Lower lobe of right lung (tissue), 2 donors: ENCODE measurements at places on chromosomes 6 and 20. TPM values are rescaled to one million over a fixed set of nuclear protein-coding genes. Genes with fewer than 3 reads are reported as not detected.

DNA sequence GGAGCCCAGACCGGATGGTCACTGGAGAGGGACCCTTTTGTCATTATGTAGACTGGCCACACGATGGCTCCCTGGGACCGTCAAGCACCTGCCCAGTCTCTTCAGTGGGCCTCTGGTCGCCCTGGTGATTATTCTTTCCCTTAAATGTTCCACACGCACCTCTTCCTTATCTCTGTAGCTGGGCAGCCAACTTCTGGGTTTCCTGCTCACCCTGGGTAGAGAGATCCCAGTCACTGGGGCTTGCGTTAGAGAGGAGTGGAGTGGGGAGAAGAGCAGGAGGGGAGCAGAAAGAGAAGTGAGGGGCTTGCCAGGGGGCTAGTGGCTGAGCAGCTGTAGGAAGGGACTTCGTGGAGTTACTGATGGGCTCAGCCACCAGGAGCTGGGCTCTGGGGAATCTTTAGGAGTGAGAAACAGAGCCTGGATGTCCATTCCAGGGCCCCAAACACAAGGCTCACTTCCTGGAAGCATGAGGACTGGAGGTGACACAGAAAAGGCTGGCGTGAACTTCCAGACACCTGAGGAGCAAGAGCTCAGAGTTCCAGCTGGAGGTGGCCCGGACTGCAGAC is 150.1 kb downstream of the DHX35 start:
- DNase-seq: no peak

DNA sequence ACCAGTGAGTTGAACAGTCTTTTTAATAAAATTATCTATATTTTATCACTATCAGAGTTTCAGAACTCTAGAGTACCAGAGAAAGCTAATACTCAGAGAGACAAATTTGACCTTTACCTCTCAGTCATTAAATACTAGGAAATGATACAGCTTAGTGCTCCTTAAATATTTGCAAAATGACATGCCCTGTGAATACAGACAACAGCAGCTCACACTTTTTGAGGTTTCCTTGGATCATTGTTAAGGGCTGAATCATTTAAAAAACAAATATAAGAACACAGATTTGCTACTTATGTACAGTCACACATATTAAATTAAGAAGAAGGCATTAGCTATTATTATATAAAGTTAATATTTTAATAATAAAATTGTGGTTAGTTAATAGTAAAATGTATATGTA is 1158.7 kb upstream of the EYS start:
- DNase-seq: no peak

GRCh38 chr20:50335105-50335504 is 144.5 kb downstream of the CEBPB start:
- DNase-seq: no peak

DNA sequence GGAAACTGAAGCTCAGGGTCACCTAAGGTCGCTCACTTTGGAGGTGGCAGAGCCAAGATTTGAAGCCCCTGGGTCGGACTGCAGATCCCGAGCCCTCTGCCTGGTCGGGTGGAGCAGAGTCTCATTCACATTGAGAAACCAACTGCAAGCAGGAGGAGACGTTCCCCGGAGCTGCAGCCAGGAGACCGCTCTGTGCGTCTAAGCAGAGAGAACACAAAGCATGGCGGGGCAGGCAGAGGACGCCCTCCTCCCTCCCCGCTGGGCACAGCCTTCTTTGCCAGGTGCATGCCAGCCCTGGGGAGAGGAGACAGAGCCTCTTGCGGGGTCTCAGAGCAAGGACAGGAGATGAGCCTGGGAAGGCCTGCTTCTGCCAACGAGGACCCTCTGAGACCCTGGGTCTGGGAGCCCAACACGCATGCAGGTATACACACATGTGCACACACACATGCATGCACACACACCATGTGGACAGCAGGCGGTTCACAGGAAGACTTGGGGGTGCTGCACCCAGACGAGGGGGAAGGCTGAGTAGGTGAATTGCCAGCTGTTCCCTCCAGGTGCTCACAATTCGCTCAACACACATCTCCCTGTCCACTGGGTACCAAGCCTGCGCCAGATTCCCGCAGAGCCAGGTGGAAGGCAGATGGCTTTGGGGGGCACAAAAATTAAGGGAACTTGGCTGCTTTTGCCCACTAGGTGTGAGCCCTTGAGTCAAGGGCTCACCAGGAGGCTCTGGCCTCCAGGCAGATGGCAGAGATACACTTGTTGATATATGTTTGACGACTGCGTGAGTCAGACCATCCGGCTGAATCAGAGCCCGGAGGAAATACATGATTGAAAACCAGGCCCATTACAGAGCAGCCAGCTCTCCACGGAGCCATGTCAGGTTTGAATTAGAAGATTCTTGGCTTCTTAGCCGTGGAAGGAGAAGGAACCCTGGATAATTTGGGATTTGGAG is 5.5 kb upstream of the NTSR1 start:
- no peak for DNase-seq

Gene GPSM3
- 76.2 TPM for total RNA-seq

Gene EFCAB8
- total RNA-seq: 0.30 TPM

DNA sequence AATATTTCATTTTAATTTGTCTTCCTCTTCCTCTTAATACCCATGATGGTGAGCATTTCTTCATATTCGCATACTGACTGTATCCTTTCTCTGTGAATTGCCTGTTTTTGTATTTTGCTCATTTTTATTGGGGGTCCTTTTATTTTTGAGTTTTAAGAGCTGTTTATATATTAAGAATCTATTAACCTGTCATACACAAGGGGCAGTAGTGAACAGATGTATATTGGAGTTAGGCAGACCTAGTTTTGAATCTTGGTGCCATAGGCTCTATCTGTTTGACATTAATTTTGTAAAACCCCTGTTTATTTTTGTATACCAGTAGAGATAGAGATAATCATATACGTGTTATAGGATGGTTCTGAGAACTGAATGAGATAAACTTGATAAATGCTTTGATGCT is 3.1 kb upstream of the WFDC5 start:
- no peak for DNase-seq

- DNase-seq: no peak
Observed at GRCh38 chr6:5930143-5930770, 76.5 kb downstream of the NRN1 start.

GRCh38 chr20:47360297-47361056 is 4.0 kb upstream of the ZMYND8 start:
- DNase-seq: peak; percentile 87
